Astrocyte of the spinal cord (primary cell): ENCODE measurements at places on chromosomes 1 and 21.

DNA sequence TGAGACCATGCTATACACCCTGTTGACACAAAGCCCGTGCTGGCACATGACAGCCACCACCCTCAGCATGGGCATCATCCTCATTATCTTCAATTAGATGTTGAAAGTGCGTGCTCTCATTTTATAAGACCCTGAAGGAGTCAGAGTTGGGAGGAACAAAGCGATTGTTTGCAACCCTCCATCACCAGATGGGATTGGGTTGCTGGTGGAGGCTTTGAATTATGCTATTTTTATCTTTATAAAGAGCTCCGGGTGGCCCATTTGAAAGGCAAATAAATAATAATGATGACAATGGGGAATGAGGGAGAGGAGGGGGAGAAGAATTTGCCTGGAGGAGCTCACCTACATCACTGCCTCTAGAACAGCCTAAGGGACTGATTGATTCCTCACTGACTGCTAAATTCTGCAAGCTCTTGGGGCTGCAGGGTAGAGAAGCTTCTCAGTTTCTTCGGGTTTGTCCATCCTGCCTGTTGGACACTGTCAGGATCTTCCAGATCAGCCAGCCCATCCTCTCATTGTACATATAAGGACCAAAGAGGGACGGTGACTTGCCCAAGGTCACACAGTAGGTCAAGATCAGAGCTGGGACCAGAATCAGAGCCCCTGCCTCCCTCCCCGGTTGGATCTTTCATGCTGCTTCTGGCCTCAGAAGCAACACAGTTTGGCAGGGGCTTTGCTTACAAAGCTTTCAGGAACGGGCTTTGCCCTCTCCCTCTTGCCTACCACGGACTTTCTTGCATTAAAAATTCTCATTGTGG, 130.9 kb upstream of the ZBTB40 start:
- DNase-seq, result no peak

DNA sequence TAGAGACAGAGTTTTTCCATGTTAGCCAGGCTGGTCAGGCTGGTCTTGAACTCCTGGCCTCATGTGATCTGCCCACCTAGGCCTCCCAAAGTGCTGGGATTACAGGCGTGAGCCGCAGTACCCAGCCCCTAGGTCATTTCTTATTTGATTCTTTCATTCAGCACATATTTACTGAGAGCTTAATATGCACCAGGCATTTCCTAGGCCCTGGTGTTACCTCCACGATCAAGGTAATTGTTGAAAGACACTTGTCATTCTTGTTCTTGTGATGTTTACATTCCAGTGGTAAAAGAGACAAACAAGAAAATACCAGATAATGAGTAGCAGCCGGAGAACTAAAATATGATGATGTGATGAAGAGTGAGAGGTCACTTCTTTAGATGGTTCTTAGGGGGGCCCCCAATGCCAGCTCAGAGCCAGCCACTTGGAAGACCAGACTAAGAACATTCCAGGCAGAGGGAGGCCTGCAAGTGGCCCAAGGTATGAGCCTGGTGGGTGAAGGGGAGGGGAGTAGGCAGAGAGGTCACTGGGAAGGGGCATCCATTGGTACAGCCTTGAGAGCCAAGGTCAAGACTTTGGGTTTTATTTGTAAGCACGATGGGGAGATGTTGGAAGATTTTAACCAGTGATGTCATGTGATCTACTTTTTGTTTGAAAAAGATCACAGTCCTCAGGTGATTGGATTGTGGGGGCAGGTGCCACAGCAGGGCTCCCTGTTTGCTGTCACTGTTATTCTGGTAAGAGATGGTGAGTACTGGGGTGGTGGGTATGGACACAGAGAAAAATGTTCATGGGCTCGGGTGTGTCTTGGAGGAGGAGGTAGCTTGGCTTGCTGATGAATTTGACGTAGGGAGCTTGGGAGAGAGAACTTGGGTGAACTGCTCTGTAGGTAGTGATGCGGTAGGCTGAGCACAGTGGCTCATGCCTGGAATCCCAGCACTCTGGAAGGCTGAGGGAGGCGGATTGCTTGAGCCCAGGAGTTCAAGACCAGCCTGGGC, 18.7 kb downstream of the UBE2Q1 start:
- no peak for DNase-seq

DNA sequence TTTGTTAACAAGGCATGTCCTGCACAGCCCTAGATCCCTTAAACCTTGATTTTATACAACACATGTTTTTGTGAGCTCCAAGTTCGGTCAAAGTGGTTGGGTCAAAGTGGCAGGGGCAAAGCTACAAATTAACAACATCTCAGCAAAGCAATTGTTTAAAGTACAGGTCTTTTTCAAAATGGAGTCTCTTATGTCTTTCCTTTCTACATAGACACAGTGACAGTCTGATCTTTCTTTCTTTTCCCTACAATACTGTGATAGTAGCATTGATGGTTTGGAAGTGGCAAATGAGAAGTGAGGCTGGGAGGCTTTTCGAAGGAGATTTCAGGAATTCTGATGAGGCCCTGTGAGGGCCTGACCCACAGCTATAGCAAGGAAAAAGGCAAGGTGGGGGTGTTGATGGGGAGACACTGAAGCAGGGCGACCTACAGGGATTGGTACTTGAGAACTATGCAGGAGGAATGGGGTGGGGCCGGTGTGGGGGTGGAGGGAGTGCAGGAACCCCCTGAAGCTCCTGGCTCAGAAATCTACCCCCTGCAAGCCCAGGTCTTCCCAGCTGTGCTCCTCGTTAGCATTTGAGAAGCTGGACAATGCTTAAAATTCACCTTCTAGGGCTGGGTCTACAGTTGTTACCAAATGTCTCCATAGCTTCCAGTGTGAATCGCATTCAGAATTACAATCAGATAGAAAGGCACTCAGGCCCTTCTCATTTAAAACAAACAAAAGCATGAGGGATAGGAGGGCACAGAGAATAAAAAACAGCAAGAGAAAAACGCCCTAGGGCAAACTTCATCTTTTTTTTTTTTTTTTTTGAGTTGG, 102.6 kb upstream of the PPM1J start:
- no peak for DNase-seq

- DNase-seq, result no peak
Measured at GRCh38 chr1:57232500-57232899, 191.4 kb downstream of the DAB1 start.

DNA sequence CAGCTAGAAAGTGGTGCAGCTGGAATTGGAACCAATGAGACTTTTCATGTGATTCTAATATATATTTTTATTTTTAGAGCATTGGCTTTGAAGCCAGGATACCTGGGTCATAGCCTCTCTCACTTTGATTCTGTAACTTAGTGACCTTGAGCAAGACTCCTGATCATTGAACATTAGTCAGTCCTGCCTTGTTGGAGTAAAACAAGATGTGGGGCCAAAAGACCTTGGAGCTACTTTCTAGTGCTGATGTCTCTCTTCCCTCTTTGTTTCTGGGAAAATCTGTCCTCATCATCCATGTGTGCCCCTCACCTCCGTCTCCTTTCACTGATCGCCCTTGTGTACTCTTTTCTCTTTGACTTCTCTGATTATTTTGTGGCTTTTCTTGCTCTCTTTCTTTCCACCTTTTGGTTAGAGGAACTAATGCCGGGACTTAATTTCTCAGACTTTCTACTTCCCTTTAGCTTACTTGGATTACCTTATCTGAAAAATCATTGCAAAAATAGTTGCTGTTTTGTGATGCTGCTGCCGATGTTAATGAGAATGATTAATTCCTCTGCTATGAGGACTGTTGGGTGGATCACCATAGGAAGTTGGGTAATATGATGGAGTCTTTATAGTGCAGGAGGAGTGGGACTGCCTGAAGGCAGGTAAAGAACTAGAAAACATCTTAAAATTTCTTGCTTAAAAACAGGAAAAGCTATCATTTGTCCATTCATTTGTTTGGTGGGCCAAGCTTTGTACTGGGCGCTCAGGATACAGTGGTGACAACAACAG, 72.0 kb downstream of the NOS1AP start:
- peak; percentile 12 for DNase-seq

DNA sequence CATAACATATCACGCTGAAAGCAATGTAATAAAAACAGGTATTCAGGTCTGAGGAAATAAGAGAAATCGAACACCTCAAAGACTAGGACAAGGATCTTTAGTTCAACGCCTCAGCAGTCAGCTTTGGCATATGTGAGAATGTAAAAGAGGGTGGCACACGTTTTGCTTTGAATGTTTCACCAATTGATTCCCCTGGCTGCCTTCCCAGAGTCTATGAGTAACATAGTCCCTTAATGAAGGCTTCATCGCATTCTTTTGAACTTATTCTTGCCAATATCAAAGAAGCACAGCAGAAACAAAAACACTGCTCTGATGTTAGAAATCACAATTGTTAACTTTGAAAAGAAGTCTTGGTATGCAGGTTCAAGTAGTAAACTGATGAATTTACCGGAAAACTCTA, 764.8 kb downstream of the ADGRL2 start:
- DNase-seq, result peak; percentile 91

DNA sequence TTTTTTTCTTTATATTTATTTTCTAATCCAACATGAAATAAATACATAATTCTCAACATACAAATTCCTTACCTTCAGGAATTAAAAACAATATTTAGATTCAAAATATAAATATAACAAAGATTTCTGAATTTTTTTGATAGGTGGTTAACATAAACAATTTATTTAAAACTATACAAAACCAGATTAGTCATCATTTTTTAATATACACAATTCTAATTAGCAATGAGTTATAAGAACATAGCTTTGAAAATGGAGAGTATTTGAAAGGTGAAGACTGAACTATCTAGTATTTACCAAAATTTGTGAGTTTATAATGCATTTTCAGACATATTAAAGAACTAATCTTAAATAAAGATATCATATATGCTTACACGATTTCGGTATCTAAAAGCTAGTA, 37.5 kb downstream of the TPR start:
- no peak for DNase-seq

DNA sequence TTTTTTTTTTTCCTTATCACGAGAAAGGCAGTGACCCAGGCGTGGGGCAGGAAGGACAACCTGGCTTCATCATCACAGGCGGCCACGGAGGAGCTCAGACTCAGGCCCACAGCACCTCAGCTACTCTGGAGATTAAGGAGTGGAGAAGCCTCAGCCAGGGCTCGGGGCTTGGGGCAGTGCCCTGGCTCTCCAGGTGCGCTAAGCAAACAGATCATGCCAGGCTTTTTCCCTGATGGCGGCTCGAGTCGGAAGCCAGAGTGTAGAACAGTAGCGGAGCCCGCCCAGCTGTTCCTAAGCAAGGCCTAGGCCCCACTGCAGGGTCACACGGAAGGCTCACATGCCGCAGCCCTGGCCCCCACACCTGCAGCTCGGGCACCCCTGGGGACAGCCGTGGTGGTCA, 70.7 kb downstream of the AGPAT3 start:
- no peak for DNase-seq
